ENCODE measurements at places on chromosomes 12 and 14. TPM values are rescaled to one million over a fixed set of nuclear protein-coding genes. Genes with fewer than 3 reads are reported as not detected.

- no peak for DNase-seq
Measured at GRCh38 chr14:104658325-104658712, 31.1 kb upstream of the INF2 start.

- DNase-seq = no peak
Measured at GRCh38 chr12:47068539-47068938, 10.9 kb upstream of the PCED1B start.

The C12orf76 gene
- total RNA-seq = 4.0 TPM

- DNase-seq = no peak
Measured at GRCh38 chr12:79370021-79370420, 320.7 kb downstream of the PAWR start.

The RIMBP2 gene
- total RNA-seq = 0.04 TPM

GRCh38 chr14:105850853-105851581, 324.6 kb downstream of the TMEM121 start:
- DNase-seq = no peak

The SERPINA9 gene
- total RNA-seq = not detected

The FICD gene
- 2.8 TPM for total RNA-seq

DNA sequence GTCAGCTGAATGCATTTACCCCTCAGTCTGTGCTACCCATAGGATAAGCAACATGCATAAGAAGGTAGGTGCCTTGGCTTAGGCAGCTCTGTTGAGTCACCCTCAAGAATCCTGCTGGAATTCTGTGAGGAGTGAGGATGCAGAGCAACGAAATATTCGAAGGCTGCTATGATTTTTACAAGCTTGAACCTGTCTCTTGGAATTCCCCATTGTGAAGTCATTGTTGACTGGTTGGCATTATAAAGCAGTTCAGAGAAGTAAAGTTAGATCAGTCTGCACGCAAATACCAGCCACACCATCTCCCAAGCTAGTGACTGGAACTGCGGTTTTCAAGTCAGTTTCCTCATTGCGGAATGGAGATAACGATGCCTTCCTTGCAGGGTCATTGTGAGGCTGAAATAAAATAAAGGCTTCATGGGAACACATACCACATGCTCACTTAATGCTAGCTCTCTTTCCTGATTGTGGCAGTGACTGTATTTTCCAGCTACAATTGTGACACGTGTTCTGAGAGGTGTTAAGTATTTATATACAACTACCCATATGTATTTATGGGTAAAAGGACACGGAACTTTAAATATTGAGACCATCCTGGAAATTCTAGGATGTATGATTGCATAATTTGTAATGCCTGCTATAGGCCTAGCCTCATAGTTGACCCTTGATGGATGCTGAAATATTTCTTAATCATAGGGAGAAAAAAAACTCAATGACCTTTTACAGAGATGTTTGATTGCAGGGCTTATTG, 96.7 kb downstream of the ETV6 start:
- DNase-seq = peak; percentile 99

DNA sequence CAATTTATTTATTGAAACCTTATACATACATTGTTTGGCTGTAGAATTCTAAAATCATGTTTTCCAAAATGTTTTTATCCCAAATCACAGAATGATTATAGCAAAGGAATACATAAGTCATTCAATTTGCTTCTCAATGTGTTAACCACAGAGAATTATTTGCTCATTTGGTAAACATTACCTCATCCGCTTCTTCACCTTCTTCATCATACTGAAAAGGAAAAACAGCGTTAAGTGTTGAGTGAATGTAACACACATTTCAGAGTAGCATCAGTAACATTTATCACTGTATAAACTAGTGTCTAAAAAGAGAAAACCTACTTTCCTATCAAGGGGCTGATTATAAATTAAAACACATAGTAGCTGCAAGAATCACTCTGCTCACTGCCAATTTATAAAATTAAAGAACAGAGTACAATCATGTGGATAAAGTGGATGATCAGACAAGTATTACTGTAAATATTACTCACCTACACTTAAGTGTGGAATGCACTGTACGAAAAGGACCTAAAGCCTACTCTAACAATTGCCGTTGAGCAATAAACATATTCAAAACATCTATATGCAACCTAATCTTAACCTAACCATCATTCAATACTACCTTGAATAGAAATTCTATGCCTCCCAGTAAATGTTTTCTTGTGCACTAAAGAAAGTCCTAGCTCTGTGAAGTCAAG, 18.1 kb upstream of the PHLDA1 start:
- no peak for DNase-seq

The LRRK2 gene
- 0.58 TPM for total RNA-seq

The MMAB gene
- total RNA-seq = 68.0 TPM

DNA sequence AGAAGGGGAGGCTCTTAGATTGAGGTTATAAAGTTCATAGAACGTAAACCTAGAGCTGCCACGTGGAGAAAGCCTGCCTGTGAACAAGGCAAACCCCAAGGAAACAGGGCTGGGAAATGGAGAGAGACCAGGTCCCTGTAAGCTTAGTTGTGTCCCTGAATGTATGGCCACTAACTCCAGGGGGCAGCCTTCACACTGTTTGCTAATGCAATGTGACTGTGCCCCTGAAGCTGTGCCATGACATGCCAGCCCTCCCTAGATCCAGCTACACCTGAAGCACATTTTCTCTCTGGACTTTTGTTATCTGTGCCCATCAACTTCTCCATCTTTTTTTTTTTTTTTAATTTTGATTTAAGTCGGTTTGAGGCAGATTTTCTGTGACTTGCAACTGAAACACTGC, 60.6 kb upstream of the TMCC3 start:
- no peak for DNase-seq

GRCh38 chr12:114784526-114784925, 100.6 kb upstream of the TBX3 start:
- no peak for DNase-seq

GRCh38 chr14:54168489-54168888, 211.9 kb upstream of the BMP4 start:
- peak; percentile 67 for DNase-seq

The SLC10A1 gene
- total RNA-seq = not detected

DNA sequence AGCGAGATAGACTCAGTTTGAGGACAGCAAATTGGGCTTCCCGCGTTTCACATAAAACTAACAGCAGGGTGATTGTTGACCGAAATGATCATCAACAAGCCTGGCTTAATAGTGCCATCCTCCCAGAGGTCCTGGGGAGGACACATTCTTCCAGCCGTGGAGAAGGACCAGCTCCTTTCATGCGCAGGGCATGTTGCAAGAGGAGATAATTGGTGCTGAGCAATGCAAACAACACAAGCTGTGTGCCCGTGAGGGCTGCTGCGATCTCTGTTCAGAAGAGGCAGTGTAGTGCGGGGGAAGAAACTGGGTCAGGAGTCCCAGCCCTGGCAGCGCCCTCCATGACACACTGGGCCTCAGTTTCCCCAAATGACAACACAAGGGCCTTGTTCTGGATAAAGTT, 54.3 kb downstream of the CCDC85C start:
- DNase-seq = no peak

DNA sequence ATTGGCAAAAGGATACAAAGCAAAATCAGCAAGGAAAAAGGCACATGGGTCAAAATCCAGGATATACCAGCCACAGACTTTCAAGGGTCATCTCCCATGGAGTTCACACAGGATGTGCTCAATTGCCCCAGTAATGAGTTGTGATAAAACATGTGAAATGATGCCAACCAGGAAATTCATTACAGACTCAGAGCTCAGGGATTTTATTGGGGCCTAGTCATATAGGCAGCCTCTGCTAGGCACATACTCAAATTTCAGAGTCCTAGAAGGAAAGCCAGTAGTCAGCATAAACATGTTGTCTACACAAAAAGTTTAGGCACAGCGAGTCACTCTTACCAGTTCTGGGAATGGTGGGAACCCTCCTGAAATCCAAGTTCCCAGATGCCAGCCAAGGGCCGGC, 64.4 kb upstream of the OSBPL8 start:
- peak; percentile 72 for DNase-seq

DNA sequence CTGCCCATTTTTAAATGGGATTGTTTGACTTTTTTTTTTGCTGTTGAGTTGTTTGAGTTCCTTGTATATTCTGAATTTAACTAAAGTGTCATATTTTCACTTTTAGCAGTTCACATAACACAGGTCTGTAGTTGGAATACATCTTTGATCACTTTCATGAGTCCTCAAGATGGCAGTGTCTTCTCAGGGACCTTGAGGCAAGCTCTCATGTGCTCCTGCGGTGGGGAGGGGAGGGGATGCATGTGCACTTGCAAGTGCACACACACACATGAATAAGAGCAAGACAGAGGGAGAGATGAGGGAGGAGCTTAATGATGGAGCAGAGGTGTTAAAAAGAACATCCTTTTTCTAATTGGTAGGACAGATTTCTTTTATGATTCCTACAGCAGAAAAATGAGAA, 291.4 kb upstream of the OR4E1 start:
- DNase-seq = no peak

The MIP gene
- total RNA-seq = not detected

Data from foreskin keratinocyte (primary cell).